Stimulated activated CD4-positive, alpha-beta T cell treated with anti-CD3 and anti-CD28 coated beads, TNF-alpha, amount 100 ng/mL, for 1 hour (primary cell): ENCODE measurements at places on chromosomes 3 and 15.

DNA sequence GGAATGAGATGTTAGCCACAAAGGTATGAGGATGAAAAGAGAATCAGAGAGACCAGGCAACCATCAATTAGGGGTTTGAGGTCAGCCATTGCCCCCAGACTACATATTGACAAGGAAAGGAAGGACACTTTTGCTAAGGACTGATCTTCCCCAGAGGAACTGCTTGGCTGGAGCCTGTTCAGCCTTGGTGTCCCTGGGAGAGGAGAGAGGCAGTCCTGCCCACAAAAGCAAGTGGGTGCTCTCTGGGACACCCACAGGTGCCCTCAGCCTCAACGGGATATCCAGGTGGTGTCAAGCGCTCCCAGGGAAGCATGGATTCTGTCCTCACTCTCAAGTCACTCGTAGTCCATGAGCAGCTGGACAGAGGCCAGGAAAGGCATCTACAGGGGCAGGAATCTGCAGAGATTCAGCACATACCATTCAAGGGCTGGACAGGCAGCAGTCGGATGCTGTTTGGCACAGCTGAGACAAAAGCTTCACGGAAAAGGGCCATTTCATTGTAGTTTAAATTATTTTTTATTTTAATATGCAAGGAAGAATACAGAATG is 166.2 kb downstream of the UACA start:
- no peak for DNase-seq

- DNase-seq: no peak
These were observed 156.0 kb upstream of the SOX2 start for GRCh38 chr3:181555681-181556080.

- no peak for DNase-seq
These were observed 329.7 kb upstream of the KCNMB2 start for GRCh38 chr3:178206521-178206920.

GRCh38 chr15:65476903-65477302 is 40.6 kb downstream of the DPP8 start:
- no peak for DNase-seq

GRCh38 chr3:16319307-16319706 is 54.3 kb downstream of the OXNAD1 start:
- peak; percentile 59 for DNase-seq

DNA sequence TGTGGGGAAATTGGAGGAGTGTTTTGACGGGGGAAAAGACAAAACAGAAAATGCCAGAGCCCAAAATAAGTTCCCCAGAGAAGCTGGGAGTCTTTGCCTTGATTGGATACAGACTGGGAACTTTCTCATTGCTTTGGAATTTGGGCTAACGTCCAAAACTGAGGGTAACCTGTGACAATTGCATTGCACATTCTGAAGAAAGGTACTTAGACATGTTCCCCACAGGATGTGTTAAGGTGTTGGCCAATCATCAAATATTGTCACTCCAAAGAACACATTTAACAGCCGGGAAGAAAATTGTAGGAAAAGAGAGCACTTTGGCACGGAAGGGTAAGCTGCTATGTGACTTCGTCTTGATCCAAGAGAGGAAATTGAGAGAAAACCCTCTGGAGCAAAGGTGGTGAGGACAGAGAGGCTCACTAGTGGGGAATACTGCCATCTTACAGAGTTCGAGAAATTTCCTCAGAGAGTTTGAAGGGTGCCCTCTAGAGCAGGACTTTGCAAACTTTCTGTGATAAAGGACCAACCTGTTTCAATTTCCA is 619.5 kb upstream of the TBL1XR1 start:
- DNase-seq: no peak

DNA sequence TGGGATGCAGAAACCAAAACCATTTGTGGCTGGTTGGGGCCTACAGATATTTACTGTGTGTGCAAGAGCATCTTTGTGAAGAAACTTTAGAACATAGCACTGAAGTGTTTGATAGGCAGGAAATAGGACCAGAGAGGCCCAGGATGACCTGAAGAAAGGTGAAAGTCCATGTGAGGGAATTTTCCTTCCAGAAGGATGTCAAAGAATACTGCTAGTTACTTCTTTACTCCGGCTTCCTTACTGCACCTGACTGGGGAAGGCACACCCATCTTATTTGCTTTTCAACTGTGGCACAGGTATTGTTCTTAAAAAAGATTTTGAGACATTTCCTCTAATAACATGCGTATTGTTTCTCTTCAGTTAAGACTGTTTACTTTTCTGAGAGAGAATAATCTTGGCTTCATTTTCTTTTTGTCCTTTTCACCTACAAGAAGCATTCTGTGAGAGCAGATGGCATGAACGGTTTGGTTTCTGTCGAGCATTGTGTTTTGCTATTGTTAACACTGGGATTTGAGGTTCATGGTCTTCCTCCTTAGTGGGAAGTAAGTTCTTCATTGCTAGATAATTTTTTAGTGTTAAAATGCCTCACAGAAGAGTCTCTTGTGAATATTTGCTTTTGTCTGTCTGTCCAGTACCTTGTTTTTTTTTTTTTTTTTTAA is 71.5 kb downstream of the SLCO3A1 start:
- no peak for DNase-seq

DNA sequence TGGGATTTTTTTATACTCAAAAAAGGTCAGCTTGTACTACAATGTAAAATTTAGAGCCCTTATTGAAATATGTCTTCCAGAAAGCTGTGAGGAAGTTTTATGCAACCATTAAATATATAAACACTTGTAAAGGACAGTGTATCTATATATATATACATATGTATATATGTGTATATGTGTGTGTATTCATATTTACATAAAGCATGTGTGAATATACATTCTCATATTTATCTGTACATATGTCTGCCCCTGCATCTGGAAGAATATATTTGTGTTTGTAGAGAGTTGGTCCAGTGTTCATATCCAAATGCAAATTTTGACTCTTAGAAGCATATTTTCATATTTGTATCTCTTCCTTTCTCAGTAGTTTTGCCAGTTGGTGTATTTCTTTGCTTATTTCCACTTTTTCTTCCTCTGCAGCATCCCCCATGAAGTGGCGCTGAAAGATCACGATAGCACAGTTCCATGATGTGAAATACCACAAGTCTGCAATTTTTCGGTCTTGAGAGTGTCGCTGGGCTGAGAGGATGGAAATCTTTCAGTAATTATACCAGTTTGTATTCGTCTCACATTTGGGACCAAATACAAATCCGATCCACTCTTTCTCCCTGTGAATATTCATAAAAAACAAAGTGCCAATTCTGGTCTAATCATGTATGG is 311.7 kb upstream of the DPH6 start:
- DNase-seq: no peak

DNA sequence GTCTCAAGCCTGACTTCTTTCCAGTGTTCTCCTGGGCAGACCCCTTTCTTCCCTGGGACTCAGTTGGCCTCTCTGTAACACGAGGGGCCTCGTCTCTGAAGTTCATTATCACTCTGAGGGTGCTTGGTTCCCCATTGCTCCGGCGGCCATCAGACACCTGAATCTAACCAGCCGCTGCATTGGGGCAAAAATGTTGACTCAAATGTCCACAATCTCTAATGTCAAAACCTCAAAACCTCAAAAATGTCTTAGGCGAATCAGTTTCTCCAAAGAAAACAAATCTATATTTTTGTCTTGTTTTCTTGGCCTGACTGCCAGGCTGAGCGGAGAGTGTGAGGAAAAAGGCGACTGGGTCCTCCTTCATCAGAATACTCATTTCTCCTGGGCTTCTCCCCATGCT is 220.7 kb downstream of the VPS13C start:
- no peak for DNase-seq

DNA sequence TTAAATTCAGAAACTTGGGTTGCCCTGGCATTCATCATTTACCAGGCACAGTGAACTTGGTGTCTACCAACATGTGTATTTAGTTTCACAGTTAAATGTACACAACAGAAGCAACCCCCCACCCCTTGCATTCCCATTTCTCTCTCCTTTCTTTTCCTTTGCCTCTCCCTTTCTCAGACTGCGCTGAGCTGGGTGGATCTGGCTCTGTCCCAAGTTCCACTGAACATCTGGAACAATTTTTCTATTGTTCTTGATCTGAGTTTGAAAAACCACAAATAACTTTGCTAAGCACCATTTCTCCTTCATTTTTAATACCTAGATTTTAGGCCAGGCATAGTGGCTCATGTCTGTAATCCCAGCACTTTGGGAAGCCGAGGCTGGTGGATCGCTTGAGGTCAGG is 242.2 kb downstream of the ABHD5 start:
- no peak for DNase-seq
